ENCODE measurements at places on chromosomes 4 and X.

DNA sequence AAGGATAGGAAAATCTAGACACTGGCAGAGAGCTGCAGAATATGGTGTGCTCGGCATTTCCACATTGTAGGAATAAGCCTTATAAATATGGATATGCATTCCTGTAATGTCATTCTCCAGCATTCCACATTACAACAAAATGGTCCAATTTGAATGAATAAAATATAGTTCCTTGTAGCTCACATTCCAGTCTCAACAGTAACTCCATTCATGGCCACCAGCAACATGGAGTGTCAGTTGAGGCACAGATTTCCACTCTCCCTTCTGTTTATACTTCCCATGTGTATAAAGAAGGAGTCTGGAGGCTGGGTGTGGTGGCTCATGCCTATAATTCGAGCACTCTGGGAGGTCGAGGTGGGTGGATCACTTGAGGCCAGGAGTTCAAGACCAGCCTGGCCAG lies 84.5 kb downstream of the AASDH start:
- DNase-seq: no peak

- no peak for DNase-seq
Measured at GRCh38 chr4:79676705-79677104, 268.7 kb upstream of the GK2 start.

GRCh38 chrX:19593690-19594089 lies 78.4 kb upstream of the MAP3K15 start:
- peak; percentile 34 for DNase-seq

- no peak for DNase-seq
Measured at GRCh38 chrX:134010690-134011089, 25.3 kb upstream of the GPC3 start.

DNA sequence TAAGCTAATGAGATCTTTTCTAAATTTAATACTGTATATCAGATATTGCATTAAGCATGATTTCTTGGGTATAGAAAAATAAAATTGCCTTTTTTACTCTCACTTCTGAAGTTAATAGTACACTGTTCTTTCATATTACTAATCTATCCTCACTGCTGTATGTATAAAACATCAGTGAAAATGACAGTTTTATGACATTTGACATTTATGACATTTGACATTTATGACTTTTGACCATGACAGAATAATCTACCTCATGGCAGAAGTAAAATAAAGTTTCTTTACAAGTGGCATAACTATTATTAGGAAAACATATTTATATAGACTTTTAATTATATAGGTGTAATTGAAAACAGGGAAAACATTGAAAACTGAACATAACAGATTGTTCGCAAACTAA lies 13.3 kb downstream of the GRID2 start:
- DNase-seq: no peak

DNA sequence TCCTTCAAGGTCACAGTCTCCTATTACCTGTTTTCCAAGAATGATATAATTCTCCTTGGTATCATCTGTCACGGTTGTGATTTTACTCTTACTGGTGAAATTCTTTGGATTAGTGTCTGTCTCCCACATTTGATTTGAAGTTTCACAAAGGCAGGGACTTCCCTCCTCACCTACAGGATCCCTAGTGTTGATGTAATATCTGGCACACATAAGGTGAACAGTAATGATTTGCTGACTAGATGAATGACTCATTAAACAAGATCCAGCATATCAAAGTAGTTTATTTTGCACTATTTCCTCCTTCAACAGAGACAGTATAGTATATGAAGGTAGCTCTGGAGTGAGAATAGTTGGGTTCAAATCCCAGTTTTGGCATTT lies 135.3 kb upstream of the IL1RAPL2 start:
- DNase-seq: no peak

GRCh38 chrX:25175171-25175570 lies 159.4 kb upstream of the ARX start:
- DNase-seq: no peak

- no peak for DNase-seq
Measured at GRCh38 chr4:6456450-6456849, 16.0 kb downstream of the PPP2R2C start.

DNA sequence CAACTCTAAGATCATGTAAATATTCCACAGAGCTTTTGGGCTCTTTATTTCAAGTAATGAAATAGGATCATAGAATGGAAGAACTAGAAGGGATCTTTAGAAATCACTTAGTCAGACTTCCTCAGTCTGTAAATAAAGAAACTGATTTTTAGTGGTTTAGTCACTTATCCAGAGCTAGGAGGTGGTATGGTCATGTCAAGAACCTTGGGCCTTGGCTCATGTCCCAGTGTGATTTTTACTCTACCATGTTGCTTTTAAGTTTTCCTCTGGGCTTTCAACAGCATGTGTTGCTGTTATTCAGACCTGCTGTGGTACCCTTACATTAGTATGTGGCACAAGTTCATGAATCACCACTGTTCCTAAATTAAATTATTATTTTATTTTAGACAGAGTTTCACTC lies 184.9 kb downstream of the FRAS1 start:
- no peak for DNase-seq

DNA sequence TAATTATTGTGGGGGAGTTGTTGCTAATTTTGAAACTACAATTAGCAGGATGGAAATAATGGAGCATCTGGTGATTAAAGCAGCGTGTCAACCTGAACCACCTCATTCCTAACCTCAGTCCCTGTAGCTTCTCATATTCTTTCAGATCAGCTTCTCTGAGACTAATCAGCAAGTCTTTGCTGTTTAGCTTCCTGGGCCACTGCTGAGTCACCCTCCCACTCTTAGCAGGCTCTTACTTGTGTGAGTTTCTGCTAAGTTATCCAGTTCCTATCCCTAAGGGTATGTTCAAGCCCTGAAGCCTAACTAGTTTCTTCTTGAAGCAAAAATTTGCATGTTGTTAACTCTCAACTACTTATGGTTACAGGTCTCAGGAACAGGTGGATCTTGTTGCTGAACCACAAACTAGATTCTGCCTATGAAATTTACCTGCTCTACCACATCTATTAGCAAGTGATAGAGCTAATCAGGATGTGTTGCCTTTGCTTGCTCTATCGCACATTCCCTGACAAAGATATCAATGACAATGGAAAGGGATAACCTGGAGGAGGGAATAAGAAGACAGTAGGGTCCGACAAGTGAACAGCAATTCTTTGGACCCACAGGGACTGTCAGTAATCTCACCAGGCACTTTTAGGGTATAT lies 134.2 kb downstream of the EIF4E start:
- DNase-seq: no peak

DNA sequence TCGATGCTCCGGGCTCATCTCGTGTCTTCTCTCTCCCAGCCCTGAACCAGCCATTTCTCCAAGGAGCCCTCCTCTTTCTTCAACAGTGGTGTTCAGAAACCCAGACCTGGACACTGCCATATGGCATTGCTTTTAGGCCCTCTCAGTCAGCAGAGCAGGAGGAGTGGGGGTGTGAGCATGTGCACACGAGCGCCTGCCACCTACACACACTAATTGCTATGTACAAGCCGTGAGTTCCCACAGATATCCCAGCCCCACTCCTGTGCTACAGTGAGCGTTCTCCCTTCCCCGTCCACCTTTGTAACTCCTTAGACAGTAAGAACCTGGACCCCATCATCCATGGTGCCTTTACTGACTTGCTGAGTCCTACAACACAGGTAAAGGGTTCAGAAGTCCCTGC lies 53.8 kb downstream of the TNIP2 start:
- no peak for DNase-seq

- no peak for DNase-seq
Measured at GRCh38 chr4:101035487-101035886, 311.8 kb downstream of the PPP3CA start.

DNA sequence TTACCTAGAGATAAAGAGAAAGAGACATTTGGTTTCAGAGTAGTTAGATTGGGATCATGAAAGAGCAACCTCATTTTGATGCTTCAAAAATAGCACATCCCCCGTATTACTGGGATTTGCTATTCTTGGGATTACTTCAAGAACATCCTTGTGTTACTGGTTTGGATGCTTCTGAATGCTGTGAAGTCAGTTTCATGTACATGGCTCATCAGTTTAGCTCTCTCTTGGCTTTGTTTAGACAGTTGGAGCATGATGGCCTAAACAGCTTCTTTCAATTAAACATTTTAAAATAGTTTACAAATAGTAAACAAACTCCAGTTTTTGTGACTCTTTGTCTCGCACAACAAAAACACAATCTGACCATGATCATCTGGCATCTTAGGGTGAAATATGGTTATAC lies 23.9 kb downstream of the HTT start:
- no peak for DNase-seq

GRCh38 chrX:26586570-26586969 lies 370.6 kb downstream of the MAGEB5 start:
- DNase-seq: no peak

DNA sequence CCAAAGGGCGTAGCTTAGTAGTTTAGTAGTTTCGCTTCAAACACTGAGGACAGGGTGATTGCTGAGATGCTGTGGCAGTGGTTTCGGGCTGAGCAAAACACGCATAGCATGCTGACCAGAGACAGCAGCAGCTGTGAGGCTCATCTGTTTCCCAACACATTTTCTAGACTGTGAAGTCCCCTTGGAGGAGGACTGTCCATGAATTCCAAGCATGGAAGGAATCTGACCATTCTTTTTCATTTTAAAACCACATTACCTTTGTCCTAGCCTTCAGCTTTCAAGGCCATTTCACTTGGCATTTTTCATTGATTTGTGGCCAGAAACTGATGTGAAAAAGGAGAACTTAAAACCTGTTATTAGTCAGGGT lies 240.9 kb downstream of the PALLD start:
- no peak for DNase-seq

- DNase-seq: no peak
Measured at GRCh38 chr4:6196871-6197270, 3.5 kb downstream of the JAKMIP1 start.

DNA sequence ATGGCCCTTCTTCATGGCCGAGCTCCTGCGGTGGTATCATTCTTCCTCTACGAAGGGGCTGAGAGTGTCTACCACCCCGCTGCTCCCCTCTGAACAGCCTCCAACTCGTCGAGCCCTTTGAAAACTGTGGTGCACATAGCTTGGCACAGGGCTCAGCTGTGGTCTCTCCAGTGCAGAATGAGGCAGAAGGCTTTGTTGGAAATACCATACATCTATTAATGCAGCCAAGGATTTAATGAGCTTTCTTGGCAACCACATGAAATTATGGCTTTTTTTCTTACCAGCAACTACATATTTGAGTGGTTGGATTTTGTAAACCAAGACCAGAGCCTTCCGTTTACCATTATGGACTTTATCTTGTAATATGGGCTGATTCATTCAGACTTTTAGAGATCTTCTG lies 61.7 kb upstream of the CBR4 start:
- DNase-seq: no peak

DNA sequence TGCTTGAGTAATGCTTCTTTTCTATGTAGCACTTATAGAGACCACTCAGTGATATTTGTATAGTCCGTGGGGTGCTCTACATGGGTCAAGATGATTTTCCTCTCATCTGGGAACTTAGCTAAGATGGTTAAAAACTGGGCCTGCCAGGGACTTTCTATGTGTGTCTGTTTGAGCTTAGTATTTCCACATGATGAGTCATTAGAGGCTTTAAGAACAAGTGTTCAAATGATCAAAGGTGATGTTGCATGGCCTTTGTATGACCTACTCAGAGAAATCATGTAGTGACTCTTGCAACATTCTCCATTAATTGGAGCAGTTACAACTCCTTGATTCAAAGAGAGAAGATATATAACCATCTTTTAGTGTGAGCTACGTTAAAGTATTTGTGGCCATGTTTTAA lies 1480.5 kb upstream of the IGFBP7 start:
- DNase-seq: no peak

DNA sequence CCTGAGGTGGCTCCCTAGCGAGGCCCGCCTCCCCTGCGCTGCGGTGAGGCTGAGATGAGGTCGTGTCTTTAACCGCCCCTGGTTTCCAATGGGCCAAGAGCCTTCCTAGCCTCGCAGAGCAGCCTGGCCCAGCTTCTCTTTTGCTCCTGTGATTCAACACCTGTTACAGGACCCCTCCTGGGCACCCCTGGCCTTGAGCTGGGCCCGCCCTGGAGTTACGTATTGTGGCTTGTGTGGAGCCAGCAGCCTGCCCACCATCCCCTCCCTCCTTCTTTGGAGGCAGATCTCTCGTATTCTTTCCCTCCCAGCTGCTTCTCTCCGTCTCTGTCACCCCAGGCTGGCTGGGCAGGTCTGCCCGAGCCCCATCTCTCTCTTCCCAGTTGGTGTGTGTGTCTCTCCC lies 19.3 kb upstream of the UBA1 start:
- DNase-seq: no peak

DNA sequence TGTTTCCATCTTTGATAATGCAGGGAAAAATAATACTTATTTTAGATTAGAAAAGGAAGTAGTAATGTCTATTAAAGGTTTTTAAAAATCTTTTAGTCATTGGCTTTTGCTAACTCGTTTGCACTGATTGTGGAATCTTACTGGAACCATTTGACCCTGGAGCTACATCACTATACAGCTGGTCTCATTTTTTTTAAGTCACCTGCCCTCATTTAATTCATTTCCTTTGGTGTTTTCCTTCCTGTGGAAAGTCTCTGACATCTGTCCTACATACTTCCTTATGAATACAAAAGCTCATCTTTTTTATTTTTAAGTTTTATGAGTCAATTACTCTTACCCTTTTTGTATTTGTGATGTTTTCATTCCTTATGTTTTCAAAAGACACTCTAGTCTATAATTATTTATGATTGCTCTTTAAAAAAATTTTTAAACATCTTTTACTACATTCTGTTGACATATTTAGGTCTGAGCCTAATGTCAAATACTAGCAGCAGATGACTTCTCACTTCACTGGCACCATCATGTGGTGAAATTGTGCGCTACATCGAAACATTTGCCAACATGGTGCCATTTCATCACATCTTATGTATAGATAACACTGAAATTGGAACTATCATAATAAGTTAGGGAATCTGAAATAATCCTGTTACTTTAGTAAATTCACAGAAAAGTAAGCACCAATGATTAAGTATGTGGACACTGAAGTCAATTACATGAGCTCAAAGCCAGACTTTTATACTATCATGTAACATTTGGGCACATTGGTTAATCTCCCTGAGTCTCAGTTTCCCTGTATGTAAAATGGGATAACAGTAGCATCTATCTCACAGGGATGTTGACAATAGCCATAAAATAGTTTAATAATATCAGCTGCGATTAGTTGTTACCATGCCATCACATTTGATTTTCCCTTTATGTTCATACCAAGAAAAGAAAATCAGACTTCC lies 9.4 kb upstream of the MMAA start:
- peak; percentile 63 for DNase-seq

GRCh38 chr4:2284161-2284933 lies 22.4 kb upstream of the MXD4 start:
- DNase-seq: no peak

GRCh38 chrX:149837639-149838038 lies 43.3 kb upstream of the MAGEA8 start:
- no peak for DNase-seq

- no peak for DNase-seq
Measured at GRCh38 chr4:74152836-74153235, 5.1 kb upstream of the MTHFD2L start.

DNA sequence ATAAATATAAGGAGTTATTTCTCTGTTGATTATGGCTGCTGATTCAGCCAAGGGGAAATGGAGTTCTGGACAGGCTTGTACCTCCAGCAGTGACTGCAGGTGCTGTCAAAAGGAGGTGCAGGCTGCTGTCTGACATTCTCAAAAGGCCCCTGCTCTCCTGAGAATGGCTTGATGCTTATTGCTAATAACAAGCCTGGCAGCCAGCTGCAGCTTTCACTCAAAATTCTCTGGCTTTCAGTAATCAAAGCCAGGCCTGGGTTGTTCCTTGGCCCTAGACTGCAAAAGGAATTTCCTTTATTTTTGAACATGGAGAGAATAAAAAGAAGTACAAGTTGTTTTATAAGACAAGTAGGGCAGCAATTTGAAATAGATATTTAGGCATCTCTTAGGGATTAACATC lies 575.9 kb downstream of the MID1IP1 start:
- DNase-seq: no peak
